ENCODE measurements at places on chromosomes 1 and 21.

- no peak for DNase-seq
Observed at GRCh38 chr1:209619696-209620486, 32.3 kb downstream of the LAMB3 start.

GRCh38 chr1:193697115-193697762 is 510.8 kb upstream of the B3GALT2 start:
- no peak for DNase-seq

DNA sequence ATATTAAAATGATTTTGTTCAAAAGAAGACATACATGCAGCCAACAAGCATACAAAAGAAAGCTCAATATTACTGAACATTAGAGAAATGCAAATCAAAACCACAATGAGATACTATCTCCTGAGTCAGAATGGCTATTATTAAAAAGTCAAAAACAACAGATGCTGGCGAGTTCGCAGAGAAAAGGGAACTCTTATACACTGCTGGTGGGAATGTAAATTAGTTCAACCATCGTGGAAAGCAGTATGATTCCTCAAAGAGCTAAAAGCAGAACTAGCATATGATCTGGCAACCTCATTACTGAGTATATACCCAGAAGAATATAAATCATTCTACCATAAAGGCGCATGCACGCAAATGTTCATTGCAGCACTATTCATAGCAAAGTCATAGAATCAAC is 126.0 kb upstream of the HMCN1 start:
- DNase-seq, result no peak

- no peak for DNase-seq
Observed at GRCh38 chr1:33072707-33073106, 8.2 kb upstream of the AZIN2 start.

DNA sequence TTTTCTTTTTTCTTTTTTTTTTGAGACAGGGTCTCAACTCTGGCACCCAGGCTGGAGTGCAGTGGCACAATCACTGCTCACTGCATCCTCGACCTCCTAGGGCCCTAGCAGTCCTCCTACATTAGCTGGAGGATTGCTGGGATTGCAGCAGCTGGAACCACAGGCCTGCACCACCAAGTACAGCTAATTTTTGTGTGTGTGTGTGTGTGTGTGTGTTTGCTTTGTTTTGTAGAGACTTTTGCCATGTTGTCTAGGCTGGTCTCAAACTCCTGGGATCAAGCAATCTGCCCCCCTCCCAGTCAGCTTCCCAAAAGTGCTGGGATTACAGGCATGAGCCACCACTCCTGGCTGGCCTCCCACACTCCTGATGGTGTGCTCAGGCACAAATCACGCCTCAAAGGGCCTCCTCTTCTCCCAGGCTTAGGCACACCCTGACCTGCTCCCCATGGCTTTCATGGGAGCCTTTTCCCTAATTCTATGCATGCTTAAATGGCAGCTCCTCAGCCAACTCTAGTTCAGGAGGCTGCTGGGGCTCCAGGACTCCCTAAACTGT is 9.4 kb downstream of the FAM229A start:
- DNase-seq, result no peak
